Hepatocyte (in vitro differentiated cells): ENCODE measurements at places on chromosomes 2 and 18. TPM values are rescaled to one million over a fixed set of nuclear protein-coding genes. Genes with fewer than 3 reads are reported as not detected.

DNA sequence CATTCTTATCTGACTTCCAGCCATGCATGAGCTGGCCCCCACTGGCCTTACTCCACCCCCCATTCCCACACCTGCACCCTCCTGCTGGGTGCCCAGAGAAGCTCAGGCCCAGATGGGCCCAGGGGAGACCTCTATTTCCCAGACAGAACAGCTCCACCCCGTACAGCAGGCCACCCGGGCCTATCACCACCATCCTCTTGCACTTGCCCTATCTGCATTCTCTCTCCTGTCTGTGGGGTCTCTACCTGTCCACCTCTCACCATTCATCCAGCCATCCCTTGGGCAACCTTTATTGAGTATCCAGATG, 25.3 kb upstream of the TNS1 start:
- DNase-seq = no peak
- peaks cover 4% of the 10 kb centered on the region for H3K27me3 ChIP-seq
- H3K36me3 ChIP-seq = no peaks in the 10 kb centered on the region
- no peak overlapping the region for H3K4me3 ChIP-seq
- H3K4me1 ChIP-seq = no peaks in the 10 kb centered on the region

GRCh38 chr18:3593381-3593903, 143.5 kb downstream of the TGIF1 start:
- no peaks in the 10 kb centered on the region for H3K27me3 ChIP-seq
- H3K27ac ChIP-seq = peak overlapping the region; percentile 98

DNA sequence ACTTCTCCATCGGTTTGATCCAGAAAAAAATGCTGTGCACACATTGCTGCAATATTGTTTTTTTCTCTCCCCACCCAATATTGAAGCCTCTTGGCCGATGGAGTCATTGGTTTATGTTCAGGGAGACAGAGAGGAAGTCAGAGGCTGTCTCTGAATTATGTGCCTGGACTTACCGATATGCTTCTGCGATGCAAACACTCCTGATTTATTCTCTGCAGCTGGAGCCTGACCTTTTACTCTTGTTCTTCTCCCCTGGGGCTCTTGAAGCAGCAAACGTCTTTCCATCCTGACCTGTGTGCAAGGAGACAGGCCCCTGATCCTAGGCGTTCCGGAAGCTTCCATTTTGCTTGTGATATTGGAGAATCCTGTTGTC, 99.6 kb downstream of the PTGR3 start:
- no peak overlapping the region for H3K4me3 ChIP-seq
- H3K27me3 ChIP-seq = no peaks in the 10 kb centered on the region
- DNase-seq = no peak
- H3K36me3 ChIP-seq = no peaks in the 10 kb centered on the region
- H3K27ac ChIP-seq = no peak overlapping the region

- no peak overlapping the region for H3K27ac ChIP-seq
- H3K4me3 ChIP-seq = no peak overlapping the region
- H3K4me1 ChIP-seq = no peaks in the 10 kb centered on the region
- no peaks in the 10 kb centered on the region for H3K36me3 ChIP-seq
- DNase-seq = no peak
These were observed 145.4 kb upstream of the ZNF804A start for GRCh38 chr2:184452907-184453306.

DNA sequence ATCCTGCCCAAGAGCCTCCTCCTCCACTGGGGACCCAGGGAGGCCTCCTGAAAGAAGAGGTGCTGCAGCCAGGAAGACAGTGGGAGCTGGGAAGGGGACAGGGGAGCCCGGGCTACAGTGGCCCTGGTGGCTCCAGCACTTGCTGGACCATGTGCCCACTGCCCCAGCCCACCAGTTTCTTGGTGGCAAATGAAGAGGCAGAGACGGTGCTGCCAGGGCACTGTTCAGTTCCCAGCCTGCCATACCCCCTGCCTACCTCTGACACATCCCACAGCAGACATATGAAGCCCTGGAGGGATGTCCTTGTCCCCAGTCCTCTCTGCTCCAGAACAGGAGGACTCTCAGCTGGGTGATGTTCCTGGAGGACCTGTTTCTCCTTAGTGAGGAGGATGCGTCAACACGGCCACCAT, 3.7 kb downstream of the RAMP1 start:
- H3K4me3 ChIP-seq = no peak overlapping the region
- DNase-seq = no peak
- no peaks in the 10 kb centered on the region for H3K36me3 ChIP-seq
- peak overlapping the region; percentile 70 for H3K27ac ChIP-seq
- no peaks in the 10 kb centered on the region for H3K27me3 ChIP-seq

CFC1 gene
- 12.4 and 15.1 TPM in 2 replicates for total RNA-seq

LGALSL gene
- total RNA-seq = 28.1 and 30.7 TPM in 2 replicates

GAL3ST2 gene
- 0.20 and 0.53 TPM in 2 replicates for total RNA-seq
